ENCODE measurements at places on chromosomes 6 and 20.

DNA sequence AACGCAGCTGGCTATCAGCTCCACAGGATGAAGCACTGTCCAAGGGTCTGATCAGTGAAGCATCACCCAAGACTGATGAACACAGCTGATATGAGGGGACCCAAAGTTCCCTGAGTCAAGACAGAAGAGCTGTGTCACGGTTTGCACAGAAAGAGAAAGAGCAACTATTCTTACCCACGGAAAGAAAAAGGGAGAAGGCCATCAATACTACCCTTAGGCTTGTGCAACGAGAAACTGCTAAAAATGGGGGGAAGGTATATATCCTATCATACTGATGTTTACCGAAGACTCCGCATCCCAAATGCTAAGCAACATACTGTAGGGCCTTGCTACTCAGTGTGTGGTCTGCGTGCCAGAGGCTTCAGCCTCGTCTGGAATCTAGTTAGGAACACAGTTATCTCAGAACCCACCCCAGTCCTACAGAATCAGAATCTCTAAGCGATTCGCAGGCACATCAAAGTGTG, 665 bp downstream of the FASTKD5 start:
- DNase-seq, result no peak

DNA sequence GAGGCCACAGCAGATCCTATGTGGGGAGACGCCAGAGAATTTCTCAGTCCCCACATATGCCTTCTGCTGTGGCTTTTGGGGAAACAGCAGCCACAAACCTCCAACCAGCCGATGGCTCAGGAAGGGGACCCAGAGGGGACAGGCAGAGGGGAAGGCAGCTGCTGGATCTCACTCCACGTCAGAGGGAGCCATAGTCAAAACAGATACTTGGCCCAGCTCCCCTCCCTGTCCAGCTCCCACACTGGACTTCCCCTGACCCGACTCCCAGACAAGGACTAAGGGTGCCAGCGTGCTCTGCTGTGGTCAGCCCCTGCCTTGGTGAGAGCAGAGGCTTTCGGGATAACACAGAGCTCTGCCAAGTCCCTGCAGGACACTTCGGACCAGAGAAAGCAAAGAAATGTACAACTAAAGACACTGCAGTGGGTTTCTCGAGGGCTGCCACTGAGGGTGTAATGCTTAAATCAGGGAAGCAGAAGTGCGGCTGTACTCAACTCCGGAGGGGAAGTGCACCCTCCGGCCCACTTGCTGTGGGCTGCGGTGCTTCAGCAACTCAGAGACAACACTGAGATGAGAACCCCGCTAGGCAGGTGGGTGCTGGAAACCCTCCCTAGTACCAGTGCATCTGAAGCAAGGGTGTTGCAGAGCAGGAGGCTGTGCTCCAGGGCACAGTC, 47.2 kb downstream of the RRBP1 start:
- DNase-seq, result no peak

GRCh38 chr6:130944486-130944885, 117.3 kb downstream of the SMLR1 start:
- DNase-seq, result peak; percentile 25

GRCh38 chr20:44087051-44087856, 99.7 kb downstream of the JPH2 start:
- no peak for DNase-seq
